Smooth muscle cell of bladder (primary cell): ENCODE measurements at places on chromosomes 5 and 9. TPM values are rescaled to one million over a fixed set of nuclear protein-coding genes. Genes with fewer than 3 reads are reported as not detected.

SUSD3 gene
- total RNA-seq: 1.1 and 1.6 TPM in 2 replicates

PCDHGB5 gene
- total RNA-seq: 15.9 and 19.9 TPM in 2 replicates

ANKRD55 gene
- not detected in 2 replicates for total RNA-seq

DNAH5 gene
- 0.09 and 2.3 TPM in 2 replicates for total RNA-seq

IL31RA gene
- total RNA-seq: 0.18 and 0.71 TPM in 2 replicates

LRRC19 gene
- not detected in 2 replicates for total RNA-seq

PCDHAC1 gene
- total RNA-seq: 0.14 and 0.18 TPM in 2 replicates

SPATA6L gene
- total RNA-seq: 0.28 and 0.43 TPM in 2 replicates

LSM11 gene
- 1.7 and 4.5 TPM in 2 replicates for total RNA-seq

FSD1L gene
- 3.0 and 4.1 TPM in 2 replicates for total RNA-seq

OR1L4 gene
- not detected in 2 replicates for total RNA-seq

CDH18 gene
- total RNA-seq: 0.71 and 1.3 TPM in 2 replicates

GABRG2 gene
- total RNA-seq: not detected in 2 replicates

HAVCR2 gene
- under 0.01 and 0.09 TPM in 2 replicates for total RNA-seq

RLN2 gene
- total RNA-seq: not detected in 2 replicates

TMEM252 gene
- not detected in 2 replicates for total RNA-seq
